GM12878 (cell line): ENCODE measurements at places on chromosomes 7 and 10.
A peak's percentile ranks its signal among the peaks of the same experiment; 100 is the strongest.

GRCh38 chr7:24899905-24900304, 80.1 kb downstream of the OSBPL3 start:
- peak; percentile 75 for DNase-seq

- DNase-seq: no peak
Observed at GRCh38 chr10:77188521-77188920, 449.1 kb downstream of the KCNMA1 start.

- no peak for DNase-seq
Observed at GRCh38 chr7:68684996-68685395, 913.3 kb upstream of the AUTS2 start.

DNA sequence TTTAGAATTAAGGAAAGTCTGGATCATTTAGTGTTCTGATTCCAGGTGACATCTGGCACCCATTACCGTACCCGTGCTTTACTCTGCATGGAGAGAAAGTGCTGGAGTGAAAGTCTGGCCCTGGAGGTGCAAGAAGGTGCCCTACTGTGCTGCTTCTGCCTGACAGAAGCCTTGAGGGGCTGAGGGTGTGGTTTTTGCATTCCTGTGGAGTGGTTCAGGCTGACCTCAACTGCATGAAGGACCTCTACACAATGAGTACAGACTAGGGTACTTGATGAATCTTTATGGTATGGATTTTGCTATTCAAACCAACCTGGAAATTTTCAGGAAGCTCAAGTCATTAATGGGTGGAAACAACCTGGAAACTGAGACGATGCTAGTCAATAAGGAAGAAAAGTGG, 45.1 kb upstream of the GSAP start:
- DNase-seq: no peak

- DNase-seq: no peak
Observed at GRCh38 chr10:125557311-125557710, 125.7 kb downstream of the TEX36 start.

GRCh38 chr7:80515298-80515697, 3.4 kb upstream of the GNAT3 start:
- no peak for DNase-seq

DNA sequence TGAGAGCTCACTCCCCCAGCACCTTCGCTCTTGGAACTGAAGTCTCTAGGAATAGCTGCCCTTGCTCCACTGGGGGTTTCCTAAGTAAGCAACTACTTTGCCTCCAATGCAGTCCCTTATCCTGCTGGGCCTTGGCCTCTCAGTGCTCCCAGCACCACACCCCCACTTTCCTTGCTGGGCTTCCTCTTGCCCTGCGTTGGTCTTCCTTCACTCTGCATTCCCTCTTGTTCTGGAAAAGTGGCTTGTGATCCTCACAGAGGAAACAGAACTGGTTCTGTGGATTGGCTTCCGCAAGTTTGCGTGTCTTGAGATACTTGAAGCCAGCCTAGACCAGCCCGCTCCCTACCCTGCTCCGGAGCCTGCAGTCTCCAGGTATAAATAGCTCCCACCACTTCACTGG, 6.4 kb downstream of the NKX2-3 start:
- DNase-seq: no peak

DNA sequence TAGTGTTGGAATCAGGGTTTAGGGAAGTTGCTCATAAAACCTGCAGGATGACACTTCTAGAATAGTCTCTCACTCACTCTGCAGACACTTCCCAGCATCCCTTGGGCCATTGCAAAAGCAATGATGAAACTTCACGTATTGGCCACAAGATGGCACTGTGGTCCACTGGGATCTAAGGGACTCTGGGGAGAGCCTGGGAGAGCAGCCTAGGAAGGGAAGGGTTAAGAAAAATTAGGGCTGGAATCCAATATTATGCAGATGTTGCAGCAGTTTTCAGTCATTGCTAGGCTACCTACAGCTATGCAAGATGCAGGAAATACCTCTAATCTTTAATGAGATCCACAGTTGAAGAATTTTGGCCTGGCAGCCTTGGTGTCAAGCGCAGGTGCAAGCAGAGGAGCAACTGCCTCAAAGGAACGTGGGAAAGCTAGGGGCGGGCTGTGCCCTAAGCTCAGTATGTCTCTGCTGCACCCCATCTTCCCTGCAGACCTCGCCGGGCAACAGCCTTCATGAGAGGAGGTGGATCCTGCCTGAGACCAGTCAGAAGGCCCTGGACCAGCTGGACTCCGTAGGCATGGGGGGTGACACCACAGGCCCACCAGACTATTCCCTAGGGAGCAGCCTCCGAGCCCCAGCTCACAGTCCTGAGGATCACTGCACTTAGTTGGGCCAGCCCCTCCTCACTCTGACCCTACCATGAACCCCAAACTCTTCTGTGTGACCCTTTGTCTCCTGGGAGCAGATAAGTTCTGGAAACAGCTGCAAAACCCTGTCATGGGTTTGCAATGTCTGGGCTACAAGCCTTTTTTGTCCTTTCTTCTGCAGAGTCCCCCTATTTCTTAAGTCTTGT, 127.9 kb upstream of the PRSS58 start:
- DNase-seq: peak; percentile 13

- no peak for DNase-seq
Observed at GRCh38 chr10:59910867-59911266, 4.5 kb upstream of the CCDC6 start.

GRCh38 chr7:23373151-23374004, 74.2 kb downstream of the MALSU1 start:
- DNase-seq: peak; percentile 76

DNA sequence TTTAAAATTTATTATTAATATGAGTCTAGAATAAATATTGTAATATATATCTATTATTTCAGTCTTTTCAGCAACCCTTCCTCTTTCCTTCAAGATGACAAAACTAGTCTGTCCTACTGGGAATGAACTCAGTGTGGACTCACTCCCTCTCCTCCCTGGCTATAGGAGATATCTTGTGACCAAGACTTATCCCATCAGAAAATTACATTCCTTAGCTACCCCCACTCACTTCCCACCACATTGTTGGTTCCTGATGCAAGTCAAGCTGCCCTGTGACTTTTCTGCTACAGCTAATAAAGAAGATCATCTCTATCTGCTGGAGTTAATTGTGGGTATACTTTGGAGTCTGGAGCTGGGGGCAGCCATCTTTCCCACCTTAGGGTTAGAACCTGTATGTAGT, 28.0 kb upstream of the MCU start:
- no peak for DNase-seq

DNA sequence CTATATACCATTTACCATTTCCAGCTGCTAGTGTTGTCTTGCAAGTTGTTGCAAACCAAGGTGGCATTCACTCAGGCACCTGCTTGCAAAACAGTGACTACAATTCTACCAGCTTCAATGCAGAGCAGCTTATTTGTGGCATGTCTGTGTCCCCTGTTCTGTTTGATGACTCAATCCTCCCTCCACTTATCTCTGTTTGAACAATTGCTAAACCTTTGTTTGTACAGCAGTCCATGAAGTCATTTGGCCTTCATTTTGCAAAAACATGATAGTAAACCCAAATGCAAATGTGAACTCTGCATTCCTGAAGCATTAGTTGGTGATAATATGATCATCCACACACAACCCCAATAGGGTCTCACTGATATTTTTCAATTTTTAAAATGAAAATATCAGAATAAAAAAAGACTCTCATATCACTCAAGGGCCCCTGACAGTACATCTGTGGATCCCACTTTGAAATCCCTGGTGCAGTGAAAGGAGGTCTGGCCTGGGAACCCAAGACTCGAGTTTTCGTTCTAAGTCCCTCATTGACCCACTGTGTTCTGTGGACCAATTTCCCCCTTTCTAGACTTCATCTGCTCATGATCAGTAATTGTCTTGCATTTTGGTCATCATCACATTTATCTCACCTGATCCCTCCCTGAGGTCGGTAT, 425.4 kb downstream of the RPS24 start:
- no peak for DNase-seq

DNA sequence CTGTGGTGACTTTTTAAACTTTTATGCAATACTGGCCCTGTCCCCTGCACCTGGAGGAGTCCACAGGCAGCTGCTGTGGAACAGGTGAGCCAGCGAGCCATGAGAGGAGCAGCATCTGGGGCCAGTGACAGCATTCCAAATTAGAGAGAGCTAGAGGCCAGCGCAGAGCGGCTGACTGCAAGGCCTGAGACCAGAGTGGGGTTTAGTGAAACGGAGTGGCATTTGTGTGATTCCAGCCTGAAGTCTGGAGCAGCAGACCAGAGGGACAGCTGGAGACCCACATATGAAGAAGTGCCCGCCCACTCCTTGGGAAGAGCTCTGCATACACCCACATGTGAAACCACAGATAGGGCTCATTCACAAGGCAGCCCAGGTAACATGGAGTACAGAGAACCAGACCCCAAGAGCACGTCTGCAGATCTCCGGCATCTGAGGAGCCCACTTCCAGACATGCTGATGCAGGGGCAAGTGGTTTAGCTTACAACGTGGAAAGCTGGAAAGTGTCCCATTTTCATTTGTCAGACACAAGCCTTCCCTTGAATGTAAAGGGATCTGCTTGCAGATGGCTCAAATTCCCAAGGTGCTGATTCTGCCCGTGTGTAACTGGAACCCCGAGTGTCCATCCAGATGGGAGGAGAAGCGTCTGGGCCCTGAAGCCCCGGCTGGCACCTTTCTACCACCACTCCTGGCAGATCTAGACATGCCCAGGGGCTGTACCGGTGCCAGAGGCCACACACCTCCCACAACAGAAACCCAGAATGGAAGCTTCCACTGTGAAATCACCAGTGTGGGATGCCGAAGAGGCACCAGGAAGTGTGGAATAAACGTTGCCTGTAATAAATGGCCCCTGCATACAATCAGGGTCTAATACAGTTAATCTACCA, 256.0 kb upstream of the TCERG1L start:
- DNase-seq: no peak

GRCh38 chr7:63899691-63900393, 98.8 kb upstream of the ZNF722 start:
- no peak for DNase-seq

GRCh38 chr10:31070025-31070424, 38.4 kb upstream of the ZNF438 start:
- no peak for DNase-seq

GRCh38 chr7:78232806-78233205, 434.2 kb downstream of the PHTF2 start:
- no peak for DNase-seq

DNA sequence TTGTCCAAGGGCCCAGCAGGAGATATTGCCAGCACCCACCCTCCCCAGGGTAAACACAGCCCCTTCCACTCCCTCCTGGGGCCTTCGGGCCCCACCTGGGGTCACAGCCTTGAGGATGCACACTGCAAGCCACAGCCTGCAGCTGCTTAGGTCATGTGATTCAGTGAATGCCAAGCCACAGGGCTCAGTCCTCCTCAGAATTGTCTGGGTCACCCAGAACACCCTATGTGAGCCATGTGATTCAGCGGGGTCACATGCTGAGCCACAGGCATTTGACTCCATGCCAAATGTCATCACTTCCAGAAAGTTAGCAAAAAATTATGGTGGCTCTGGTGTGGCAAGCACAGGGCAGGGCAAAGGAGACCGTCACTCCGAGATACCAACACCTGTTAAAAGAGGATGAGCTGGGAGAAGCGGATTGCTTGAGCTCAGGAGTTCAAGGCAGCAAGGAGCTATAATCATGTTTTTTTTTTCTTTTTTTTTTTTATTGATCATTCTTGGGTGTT, 17.2 kb upstream of the PSAP start:
- DNase-seq: no peak

DNA sequence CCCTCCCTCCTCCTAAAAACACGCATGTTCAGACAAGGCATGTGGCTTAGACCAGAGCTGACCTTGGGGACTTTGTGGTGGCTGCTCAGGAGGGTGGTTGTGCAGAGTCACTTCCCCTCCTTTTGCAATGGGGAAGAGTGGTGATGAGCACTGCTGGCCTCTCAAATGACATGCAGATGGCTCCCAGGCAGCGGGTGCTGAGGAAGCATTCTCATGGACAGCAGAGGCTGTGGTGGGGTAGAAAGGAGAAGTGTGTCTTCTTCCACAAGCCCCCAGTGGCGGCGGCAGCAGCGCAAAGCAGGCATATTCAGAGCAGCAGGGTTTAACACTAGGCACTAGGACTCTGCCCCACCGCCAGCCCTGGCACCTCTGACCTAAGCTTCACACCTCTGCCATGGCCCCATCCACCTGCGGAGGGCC, 105.9 kb upstream of the ANLN start:
- no peak for DNase-seq

DNA sequence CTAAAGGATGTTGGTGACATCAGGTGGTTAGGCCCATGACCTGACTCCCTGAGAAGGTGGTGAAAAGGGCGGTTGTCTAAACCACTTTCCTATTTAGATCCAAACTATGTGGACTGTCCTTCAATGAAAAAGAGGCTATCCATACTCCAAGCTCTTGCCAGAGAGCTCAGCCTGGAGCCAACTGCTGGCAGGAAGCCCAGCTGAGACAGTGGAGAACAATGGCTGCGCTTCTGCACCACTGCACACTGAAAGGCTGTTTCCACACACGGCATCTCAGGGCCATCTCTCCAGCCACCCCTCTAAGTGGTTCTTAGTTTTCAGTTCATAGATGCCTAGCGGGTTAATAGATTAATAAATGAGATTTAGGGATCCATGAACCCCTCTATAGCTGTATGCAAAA, 488.8 kb upstream of the ZMIZ1 start:
- no peak for DNase-seq

GRCh38 chr7:66952343-66953043, 31.5 kb downstream of the TMEM248 start:
- no peak for DNase-seq

DNA sequence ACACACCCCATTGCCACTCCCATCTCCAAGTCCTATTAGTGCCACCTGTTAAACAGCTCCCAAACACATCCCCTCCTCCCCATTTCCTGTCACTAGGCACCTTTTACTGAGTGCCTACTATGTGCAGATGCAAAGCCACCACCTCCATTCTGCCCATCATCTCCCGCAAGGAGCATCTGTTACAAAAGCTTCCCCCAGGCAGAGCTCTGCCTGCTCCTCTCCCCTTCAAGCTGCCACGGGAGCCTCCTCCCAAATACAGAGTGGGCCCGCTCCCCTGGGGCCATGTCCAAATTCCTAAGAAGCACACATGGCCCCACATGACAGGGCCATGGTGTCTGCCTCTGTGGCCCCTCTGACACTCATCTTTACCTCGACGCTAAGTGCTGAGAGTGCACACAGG, 149.7 kb downstream of the OAT start:
- DNase-seq: no peak

DNA sequence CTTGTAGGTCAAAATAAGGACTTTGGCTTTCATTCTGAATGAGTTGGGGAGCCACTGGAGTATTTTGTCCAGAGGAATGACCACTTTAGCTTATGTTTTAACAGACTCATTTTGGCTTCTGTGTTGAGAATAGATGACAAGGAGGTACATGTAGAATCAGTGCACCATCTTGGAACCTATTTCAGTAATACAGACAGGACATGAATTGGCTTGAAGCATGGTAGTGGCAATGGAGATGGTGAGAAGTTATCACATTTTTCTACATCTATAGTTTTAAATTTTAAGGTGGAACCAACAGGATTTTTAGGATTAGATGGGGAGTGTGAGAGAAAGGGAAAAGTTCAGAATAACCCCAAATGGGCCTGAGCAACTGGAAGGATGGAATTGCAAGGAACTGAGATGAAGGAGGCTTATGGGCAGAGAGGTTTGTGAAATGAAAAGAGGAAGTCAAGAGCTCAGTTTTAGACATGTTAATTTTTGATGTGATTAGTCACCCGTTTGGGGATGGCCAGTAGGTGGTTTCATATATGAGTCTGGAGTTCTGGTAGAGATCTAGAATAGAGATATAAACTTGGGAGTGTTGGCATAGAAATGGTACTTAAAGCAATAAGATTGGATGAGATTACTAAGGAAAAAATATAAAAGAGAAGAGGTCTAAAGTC, 89.2 kb upstream of the JAZF1 start:
- DNase-seq: no peak

GRCh38 chr10:28722065-28722803, 44.9 kb downstream of the BAMBI start:
- no peak for DNase-seq

GRCh38 chr7:31228957-31229356, 111.6 kb downstream of the NEUROD6 start:
- DNase-seq: no peak
